ENCODE measurements at places on chromosomes 2 and 18.

GRCh38 chr2:165594935-165595255, 125.4 kb downstream of the CSRNP3 start:
- no peak for DNase-seq

DNA sequence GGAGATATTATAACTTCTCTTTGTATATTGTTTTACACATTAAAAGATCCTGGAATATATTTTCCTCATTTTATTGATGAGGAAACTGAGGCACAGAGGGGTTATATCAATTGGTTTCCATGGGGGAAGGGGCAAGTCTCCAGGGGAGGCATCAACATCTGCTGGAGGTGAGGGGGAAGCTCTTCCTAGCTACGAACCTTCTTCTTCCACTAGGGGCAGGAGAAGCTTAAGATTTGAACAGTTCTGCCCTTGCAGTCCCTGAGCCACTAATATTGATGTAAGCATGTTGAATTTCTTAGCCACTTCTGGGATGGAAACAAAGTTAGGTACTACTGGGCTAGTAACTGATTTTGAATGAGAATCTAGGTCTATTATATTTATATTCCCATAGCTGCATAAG, 140.1 kb upstream of the AQP4 start:
- peak; percentile 1 for DNase-seq

DNA sequence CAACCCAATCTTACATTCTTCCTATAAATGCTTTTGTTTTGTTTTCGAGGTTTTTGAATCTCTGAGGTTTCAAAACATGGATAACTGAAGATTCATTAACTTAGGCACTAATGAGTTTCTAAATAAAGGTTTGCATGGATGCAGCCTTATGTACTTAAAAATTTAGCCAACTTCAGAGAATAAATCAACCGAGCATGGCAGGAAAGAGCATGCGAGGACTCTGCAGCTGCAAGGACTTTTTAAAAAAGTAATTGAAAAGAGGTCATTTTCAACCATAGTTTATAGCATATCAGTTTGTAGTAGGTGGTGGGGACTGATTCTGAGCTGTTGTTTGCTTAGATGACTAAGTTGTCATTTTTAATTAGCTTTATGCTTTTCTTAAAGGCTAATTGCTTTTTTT, 567.0 kb upstream of the ZEB2 start:
- no peak for DNase-seq

DNA sequence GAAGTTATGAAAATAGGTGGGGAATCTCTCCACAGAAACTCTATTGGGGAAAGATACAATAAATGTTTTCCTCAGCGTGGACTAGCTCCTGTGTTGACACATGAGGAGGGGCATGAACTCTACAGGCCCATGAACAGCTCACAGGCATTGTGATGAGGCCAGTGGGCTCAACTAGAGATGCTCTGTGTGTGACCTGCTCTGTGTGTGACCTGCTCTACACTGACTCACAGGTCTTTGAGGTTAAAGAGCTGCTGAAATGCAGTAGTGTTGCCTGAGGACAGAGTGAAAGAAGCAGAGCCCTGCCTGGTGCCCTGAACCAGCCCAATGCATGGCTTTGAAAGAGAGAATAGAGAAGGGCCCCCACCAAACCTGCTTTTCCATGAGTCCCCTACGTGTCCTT, 117.6 kb downstream of the MCFD2 start:
- DNase-seq: no peak

DNA sequence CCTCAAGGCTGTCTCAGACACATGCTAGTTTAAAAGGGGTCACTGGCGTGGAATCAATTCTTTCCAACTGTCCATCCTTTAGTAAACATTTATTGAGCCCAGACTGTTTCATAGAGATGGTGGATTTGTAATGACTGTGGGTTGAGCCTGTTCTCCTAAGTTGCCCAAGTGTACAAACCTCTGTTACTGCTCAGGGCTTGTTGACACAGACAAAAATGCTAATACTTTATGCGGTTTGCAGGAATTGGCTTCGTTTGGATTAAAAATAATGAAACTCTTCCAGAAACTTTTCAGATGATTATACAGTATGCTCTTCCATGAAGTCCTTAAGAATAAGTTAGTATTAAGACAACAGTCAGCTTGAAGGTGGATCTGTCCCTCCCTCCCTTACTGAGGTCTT, 83.6 kb upstream of the MGAT5 start:
- DNase-seq: peak; percentile 10

- DNase-seq: no peak
Observed at GRCh38 chr2:10332402-10333246, 29.9 kb downstream of the HPCAL1 start.

- peak; percentile 72 for DNase-seq
Observed at GRCh38 chr18:59357928-59358327, 1.1 kb downstream of the LMAN1 start.

All from fibroblast of skin of scalp (primary cell).